ENCODE measurements at places on chromosomes 12 and 14.

GRCh38 chr12:112482733-112483132, 64.0 kb downstream of the PTPN11 start:
- DNase-seq, result no peak

DNA sequence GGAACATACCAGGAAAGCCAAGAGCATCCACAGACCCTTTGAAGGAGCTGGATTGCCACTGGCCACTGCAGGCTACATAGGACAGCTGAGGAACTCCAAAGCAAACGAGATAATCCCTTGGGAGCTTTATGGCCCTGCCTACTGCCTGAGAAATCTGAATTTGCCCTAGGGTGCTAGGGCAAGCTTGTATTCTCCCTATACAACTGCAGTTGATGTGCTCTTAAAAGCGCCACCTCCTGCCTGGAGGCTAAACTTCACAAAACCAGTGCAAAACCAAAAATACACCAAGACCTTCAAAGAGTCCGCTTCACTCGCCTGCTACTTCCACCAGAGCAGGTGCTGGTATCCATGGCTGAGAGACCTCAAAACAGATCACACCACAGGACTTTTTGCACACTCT, 99.6 kb upstream of the KRR1 start:
- no peak for DNase-seq

- DNase-seq, result no peak
These were observed 329.2 kb downstream of the PCNX1 start for GRCh38 chr14:71236487-71236886.

DNA sequence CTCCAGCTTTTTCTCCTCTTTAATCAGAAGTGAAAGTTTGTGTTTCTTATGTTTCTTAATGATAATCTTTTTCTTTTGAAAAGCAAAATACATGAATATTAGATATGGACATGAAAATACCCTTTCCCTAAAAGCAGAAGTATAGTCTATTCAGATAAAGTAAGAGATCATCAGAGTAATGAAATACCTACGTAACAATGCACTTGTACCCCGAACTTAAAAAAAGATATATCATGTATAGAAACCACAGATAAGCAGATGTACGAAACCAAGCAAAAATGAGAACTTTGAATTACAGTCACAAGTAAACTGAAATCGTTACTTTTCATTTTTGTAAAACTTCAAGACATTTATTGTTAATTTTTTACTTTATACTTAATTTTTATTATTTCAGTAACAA, 1.5 kb upstream of the GPR65 start:
- DNase-seq, result peak; percentile 13

GRCh38 chr14:61923348-61923747, 161.1 kb downstream of the SNAPC1 start:
- DNase-seq, result no peak

All from erythroblast (primary cell).